ENCODE measurements at places on chromosomes 16 and 17.

DNA sequence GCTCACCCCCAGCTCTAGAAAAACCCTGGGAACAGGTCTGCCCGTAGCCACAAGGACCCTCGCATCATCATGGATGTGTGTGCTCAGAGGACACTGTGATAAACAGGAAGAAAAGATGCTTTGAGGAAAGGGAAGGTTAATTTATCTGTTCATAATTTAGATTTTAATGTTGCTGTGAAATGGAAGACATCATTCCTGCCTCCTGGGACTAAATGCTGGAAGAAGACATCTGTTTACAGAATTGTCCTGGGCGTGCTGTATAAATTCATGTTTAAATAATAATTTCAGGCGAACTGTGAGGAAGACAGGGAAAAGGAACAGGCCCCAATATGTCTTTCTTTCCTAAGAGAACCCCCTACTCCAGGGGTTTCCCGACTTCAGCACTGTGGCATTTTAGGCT, 112.6 kb downstream of the SHISA6 start:
- no peak for DNase-seq

DNA sequence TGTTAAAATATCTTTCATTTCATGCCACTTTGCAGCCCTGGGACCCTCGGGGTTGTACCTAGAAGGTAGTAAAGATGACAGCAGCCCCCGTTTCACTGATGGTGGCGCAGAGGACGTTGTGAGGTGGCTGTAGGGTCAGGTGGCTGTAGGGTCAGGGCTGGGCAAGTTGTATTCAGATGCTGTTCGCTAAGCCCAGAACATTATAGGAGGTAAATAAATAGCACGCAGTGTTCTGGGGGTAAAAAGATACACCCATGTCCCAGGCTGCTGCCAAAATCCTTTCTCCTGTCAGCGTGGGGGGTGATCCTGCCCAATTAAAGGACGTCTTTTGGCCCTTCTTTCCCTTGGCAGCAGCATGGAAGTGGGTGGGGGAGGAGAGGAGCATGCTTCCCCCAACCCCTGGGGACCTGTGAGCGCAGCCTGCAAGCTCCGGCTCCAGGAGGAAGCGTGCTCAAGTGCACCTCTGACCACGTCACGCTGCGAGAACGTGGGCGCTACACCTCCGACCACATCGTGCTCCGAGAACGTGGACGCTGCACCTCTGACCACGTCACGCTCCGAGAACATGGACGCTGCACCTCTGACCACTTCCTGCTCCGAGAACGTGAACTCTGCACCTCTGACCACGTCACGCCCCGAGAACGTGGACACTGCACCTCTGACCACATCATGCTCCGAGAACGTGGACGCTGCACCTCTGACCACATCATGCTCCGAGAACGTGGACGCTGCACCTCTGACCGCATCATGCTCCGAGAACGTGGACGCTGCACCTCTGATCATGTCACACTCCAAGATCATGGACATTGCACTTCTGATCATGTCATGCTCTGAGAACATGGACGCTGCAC, 182.1 kb downstream of the RPTOR start:
- DNase-seq, result no peak

GRCh38 chr17:55186937-55187770, 77.6 kb upstream of the HLF start:
- DNase-seq, result no peak

- peak; percentile 100 for DNase-seq
These were observed 1.4 kb upstream of the BAHCC1 start for GRCh38 chr17:81393684-81394376.

DNA sequence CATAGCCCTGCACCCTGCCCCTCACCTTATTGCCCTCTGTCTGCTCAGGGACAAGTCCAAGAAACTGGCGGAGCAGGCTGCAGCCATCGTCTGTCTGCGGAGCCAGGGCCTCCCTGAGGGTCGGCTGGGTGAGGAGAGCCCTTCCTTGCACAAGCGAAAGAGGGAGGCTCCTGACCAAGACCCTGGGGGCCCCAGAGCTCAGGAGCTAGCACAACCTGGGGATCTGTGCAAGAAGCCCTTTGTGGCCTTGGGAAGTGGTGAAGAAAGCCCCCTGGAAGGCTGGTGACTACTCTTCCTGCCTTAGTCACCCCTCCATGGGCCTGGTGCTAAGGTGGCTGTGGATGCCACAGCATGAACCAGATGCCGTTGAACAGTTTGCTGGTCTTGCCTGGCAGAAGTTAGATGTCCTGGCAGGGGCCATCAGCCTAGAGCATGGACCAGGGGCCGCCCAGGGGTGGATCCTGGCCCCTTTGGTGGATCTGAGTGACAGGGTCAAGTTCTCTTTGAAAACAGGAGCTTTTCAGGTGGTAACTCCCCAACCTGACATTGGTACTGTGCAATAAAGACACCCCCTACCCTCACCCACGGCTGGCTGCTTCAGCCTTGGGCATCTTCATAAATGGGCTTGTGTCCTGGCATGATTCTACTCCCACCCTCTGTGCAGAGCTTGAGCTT, 6.3 kb upstream of the NFATC3 start:
- no peak for DNase-seq

DNA sequence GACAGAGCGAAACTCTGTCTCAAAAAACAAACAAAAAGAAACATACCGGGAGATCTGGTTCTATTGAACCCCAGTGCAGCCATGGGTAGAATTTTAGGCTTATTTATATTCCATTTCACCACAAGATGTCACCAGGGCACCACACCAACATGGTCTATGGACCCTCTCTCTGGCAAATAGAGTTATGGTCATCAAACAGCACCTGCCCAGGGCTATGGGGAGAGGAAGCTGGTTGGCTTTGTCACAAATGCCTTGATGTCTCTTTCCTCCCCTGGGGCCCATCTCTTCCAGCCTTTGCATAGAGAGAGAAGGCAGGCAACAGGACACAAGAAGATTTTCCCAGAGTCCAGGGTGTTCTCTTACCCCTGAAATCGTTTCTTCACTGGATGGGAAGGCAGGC, 128.4 kb downstream of the WWOX start:
- no peak for DNase-seq

- DNase-seq, result no peak
These were observed 39.9 kb upstream of the MRC2 start for GRCh38 chr17:62587554-62587953.

- DNase-seq, result peak; percentile 20
These were observed 379 bp upstream of the OTOP2 start for GRCh38 chr17:74923538-74924249.

DNA sequence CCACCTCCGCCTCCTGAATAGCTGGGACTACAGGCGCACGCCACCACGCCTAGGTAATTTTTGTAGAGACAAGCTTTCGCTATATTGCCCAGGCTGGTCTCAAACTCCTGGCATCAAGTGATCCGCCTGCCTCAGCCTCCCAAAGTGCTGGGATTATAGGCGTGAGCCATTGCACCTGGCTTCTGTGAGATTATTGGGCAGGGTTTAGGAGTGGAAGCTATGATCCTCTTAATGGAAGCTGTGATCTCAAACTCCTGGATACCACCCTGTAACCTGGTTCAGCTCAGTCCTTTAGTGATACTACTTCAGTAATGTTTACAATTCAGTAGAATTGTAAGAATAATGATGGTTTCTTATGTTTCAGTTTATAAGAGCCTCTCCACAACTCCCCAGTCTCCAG, 14.1 kb downstream of the NFE2L1 start:
- DNase-seq, result no peak

DNA sequence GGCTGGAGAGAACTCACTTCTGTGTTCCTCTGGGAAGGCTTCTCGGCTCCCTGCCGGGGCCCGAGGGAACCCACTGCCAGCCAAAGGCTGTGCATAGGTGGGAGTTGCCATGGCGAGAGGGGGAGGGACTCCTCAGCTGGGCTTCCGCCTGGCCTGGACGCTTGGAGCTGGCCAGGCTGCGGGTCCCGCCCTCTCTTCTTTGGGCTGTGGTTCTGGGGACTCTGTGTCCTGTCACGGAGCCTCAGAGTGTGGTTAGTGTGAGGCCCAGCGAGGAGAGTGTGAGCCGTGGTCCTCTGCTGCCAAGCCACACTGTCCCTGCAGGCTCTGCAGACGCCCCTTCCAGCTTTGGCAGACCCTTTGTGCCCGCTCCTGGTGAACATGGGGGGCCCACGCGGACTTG, 123.1 kb downstream of the OR1D5 start:
- DNase-seq, result no peak

DNA sequence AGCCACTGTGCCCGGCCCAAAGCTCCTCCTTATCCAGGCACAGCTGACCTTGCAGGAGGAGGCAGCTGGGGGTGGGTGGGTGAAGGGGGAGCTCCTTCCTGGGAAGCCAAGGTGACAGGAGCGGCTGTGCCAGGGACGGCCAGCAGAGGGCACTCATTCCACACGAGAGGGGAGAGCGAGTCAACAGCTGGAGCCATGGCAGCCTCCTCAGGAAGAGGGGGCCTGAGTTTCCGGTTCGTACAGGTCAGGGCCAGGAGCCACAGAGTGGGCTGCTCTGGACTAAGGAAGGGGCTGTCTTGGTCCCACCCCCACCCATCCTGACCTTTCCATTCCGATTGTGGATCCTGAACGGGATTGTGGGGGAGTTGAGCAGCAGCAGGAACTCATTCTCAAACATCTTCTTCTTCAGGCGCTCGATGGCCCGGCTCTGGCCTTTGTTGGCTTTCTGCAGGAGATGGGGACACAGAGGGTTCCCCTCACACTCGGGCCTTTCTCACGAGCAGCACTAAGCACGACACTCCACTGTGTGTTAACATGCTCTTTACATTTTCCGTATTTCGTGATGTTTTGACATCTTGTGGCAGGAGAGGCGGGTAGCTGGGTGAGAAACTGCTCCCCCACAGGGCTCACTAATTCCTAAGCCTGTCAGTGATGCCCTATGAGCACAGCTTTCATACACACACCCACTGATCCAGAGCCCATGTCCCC, 61.6 kb downstream of the TIMM22 start:
- DNase-seq, result peak; percentile 51

GRCh38 chr16:83714286-83714685, 93.5 kb upstream of the HSBP1 start:
- DNase-seq, result no peak

GRCh38 chr16:10040136-10041080, 141.8 kb downstream of the GRIN2A start:
- no peak for DNase-seq

DNA sequence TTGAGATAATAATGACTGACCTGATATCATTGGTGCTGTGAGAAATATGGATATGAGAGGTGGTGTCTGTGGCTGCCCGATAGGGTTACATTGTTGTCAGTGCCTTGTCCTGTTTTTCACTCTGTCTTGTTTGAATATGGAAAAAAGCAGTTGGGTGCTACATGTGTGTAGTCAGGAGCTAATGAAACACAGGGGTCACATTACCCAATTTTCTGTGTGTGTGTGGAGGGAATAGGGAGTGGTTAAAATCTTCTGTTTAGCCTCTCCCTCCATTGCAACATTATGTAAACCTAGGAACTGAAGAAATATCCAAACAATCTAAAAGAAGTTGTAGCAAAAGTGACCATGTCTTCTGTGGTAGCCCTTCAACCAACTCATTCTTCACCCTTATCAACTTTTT, 527.7 kb upstream of the SOX9 start:
- no peak for DNase-seq

- peak; percentile 69 for DNase-seq
These were observed 477.4 kb downstream of the SLC39A11 start for GRCh38 chr17:72614871-72615626.

DNA sequence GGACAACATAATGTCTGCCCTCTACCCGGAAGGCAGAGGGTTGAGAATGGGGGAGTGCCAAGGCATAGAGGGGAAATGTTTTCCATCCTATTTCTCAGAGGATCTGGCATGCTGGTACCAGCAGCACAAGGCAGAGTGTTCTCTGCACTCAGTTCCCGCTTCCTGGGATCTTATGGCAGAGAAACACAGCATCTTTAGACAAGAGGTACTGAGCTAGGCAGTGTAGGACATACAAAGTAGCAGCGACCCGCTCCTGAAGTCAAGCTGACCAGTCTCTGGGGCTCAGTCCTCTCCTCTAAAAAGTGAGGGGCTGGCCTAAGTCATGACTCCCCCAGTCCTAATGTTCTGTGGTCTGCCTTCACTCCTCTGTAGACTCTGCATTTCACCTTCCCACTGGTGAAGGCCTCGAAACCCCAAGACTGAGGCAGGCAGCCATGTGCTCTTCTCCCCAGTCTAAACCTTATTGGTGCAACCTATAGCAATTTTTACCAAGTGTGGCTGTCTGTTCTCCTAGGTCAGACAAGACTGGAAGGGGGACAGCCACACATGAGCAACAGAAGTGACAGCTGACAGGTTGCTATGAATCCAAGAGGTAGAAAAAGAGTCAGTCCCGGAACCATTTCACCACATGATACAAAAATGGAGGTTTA, 11.3 kb upstream of the TSPOAP1 start:
- DNase-seq, result no peak

GRCh38 chr16:25189305-25189704, 27.4 kb upstream of the AQP8 start:
- no peak for DNase-seq

- no peak for DNase-seq
These were observed 33.8 kb downstream of the MPRIP start for GRCh38 chr17:17076066-17076465.
